ENCODE measurements at places on chromosomes 5 and 9.

DNA sequence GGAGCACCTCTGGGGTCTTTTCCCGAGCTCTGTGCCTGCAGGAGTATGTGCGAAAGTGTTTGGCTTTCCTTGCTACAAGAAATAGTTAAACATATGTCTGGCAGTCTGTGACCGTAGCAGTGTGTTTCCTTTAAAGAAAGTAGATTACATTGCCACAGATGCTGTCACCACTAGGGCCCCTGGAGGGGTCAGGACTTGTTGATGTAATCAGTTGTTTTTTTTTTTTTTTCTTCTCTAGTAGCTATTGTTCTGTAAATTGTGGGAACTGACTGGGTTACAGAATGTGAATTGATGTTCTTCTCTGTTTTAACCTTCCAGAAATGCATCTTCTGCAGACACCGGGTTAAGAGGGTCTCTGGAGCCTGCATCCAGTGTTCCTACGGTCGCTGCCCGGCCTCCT is 345.6 kb downstream of the KDM4C start:
- DNase-seq, result no peak

DNA sequence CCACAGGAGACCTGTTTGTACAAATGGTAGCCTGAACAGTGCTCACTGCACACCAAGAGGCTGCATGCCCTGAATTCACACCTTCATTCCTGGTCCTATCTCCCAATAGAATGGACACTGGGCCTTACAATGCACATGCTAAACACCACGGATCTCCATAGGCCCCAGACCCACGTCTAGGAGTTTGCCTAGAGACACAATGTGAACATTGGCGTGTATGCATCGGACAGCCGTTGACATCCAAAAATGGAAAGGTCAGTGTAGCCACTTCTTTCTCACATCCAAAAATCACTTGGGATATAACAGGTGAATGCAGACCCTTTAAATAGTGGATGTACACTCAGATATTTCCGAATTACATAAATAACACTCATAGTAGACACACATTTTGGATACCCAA is 927 bp downstream of the PAX5 start:
- DNase-seq, result no peak

DNA sequence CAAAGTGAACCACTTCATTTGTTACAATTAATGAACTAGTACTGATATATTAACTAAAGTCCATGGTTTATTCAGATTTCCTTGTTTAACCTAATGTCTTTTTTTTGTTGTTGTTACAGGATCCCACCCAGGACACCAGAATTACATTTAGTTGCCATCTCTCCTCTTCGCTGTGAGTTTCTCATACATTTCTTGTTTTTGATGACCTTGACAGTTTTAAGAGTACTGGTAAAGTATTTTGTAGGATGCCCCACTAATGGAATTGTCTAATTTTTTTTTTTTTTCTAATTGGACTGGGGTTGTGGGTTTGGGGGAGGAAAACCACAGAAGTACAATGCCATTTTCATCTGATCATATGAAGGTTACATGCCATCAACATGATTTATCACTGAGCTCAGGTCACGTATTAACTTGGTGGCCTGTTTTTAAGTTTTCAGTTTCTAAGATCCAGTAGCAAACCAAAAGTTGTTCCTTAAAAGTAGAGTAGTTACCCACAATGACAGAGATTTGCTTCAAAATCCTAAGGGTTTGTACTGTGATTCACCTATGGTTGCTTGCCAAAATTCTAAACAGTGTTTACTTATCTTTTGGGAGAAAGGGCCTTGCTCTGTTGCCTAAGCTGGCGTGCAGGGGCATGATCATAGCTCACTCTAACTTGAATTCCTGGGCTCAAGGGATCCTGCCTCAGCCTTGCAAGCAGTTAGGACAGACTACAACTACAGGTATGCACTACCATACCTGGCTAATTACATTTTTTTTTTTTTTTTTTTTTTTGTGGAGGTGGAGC is 4.5 kb upstream of the OTULIN start:
- DNase-seq, result no peak

DNA sequence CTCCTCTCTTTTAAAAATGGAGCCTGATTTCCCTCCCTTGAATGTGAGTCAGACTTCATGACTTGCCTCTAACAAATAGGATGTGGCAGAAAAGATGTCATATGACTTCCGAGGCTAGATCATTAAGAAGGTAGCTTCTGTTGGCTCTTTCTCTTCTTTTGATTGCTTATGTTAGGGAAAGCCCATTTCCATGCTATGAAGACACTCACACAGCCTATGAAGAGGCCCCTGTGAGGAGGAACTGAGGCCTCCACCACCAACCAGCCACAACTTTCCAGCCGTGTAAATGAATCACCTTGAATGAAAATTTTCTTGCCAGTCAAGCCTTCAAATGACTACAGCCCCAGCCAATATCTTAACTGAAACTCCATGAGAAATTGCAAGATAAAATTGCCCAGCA is 413.4 kb downstream of the TMEM38B start:
- no peak for DNase-seq

- DNase-seq, result peak; percentile 9
These were observed 1306.5 kb upstream of the CDH9 start for GRCh38 chr5:28344836-28345433.

DNA sequence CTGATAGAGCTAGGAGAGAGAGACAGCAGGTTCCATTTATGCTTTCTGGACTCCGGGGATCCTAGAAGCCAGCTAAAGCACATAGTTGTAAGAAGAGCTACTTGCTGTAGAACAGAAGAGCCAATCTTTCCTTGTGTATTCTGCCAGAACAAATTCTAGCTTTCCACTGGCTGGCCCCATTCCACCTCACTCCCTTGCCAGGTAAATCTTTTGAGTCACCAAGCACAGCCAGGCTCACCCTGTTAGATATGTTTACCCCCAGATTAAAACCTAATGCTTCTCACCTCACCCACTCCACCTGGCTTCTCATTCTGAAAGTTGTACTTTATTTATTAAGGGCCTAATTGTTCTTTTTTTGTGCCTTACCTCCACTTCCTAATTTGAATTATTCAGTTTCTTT is 48.9 kb upstream of the CHD1 start:
- no peak for DNase-seq

GRCh38 chr5:143141652-143142051 is 261.8 kb downstream of the NR3C1 start:
- peak; percentile 83 for DNase-seq

- DNase-seq, result no peak
These were observed 522.5 kb downstream of the TLE4 start for GRCh38 chr9:80094176-80094771.

- peak; percentile 88 for DNase-seq
These were observed 16.9 kb upstream of the ZNF366 start for GRCh38 chr5:72523960-72524582.

- no peak for DNase-seq
These were observed 60.0 kb downstream of the ADAMTS16 start for GRCh38 chr5:5200133-5200532.

GRCh38 chr5:15577132-15577531 is 77.2 kb downstream of the FBXL7 start:
- no peak for DNase-seq

DNA sequence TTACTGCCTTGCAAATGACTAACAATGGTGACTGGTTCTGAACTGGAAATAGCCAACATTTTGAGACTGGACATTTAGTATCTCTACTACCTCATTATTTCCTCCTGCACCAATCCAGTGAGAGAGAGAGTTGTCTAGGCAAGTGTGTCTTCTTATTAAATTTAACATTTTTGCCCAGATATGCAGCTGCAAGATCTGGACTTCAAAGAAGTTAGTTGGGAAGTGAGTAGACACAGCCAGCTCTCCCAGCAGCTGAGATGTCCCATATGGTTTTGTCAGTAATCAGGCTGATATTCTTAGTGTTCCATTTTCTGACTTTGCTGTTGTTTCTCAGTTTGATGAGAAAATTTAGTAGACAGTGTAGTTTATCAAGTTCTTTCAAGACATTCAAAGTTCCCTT is 1778.8 kb upstream of the CDH6 start:
- no peak for DNase-seq

- no peak for DNase-seq
These were observed 4.1 kb upstream of the PRDM6 start for GRCh38 chr5:123084730-123085605.

DNA sequence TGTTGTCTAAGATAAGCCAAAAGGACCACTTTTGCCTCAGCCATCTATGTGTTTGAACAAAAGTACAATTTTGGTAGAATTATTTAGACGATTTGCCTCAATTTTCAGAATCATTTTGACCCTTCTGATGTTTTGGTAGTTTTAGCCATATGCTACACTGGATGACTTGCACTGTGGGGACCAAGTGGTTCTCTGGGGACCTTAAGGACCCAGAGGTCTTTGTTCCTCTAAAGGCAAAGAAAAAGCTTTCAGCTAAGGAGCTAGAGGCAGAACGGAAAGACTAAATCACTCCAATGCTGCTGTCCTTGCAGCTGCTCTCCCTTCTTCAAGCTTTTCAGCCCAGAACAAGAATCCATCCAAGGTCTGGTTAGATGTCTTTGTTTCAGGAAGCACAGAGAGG is 51.0 kb upstream of the APC start:
- DNase-seq, result no peak

- DNase-seq, result no peak
These were observed 153.0 kb upstream of the COL5A1 start for GRCh38 chr9:134488331-134489280.

GRCh38 chr9:84860249-84861115 is 191.0 kb downstream of the NTRK2 start:
- no peak for DNase-seq
